ENCODE measurements at places on chromosomes 3 and 15.
A peak's percentile ranks its signal among the peaks of the same experiment; 100 is the strongest.

- no peak for DNase-seq
These were observed 59.5 kb downstream of the LRRC28 start for GRCh38 chr15:99310745-99311144.

DNA sequence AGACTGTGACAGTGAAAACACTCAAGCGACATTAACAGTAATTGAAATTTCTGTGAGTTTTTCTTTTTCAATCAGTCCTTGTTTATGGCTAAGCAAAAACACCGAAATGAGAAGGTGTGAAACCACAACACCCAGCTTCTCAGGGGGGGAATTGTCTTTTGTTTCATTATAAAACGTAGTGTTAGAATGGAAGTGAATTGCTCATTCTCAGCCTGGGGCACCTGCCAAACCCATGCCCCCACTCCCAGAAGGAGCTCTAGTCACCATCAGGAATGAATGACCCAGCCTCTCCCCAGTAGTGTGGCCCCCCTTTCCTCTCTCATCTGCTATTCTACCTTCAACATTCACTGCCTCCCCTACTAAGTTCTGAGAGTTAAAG, 185.8 kb upstream of the CFAP20DC start:
- DNase-seq, result peak; percentile 33

DNA sequence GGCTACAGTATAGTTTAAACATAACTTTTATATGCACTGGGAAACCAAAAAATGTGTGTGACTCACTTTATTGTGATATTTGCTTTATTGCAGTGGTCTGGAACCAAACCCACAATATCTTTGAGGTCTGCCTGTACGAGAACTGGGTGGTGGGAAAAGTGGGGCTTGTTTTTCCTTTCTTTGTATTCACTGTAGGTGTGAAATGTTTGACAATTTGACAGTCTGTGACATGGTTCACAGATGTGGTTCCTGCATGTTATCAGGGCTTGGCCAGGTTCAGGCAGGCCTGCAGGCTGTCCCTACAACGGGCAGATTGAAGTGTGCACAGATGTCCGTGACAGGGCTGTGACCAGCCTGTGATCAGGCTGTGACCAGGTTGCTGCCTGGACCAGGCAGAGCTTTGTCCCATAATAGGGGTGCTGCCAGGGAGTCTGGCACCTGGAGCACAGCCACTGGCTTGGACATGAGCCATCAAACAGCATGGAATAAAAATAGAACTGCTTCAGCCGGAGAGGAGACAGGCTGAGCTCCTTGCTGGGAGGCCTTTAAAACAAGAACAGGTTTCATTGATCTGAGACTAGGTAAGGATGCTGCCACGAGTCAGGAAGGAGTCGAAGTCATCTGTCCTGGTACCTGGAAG, 61.0 kb downstream of the KLF13 start:
- DNase-seq, result peak; percentile 38

- DNase-seq, result no peak
These were observed 81.7 kb upstream of the TJP1 start for GRCh38 chr15:29903785-29904464.

GRCh38 chr3:187016639-187017345, 86.5 kb downstream of the ST6GAL1 start:
- DNase-seq, result no peak

- no peak for DNase-seq
These were observed 67.6 kb downstream of the SSUH2 start for GRCh38 chr3:8576841-8577571.

DNA sequence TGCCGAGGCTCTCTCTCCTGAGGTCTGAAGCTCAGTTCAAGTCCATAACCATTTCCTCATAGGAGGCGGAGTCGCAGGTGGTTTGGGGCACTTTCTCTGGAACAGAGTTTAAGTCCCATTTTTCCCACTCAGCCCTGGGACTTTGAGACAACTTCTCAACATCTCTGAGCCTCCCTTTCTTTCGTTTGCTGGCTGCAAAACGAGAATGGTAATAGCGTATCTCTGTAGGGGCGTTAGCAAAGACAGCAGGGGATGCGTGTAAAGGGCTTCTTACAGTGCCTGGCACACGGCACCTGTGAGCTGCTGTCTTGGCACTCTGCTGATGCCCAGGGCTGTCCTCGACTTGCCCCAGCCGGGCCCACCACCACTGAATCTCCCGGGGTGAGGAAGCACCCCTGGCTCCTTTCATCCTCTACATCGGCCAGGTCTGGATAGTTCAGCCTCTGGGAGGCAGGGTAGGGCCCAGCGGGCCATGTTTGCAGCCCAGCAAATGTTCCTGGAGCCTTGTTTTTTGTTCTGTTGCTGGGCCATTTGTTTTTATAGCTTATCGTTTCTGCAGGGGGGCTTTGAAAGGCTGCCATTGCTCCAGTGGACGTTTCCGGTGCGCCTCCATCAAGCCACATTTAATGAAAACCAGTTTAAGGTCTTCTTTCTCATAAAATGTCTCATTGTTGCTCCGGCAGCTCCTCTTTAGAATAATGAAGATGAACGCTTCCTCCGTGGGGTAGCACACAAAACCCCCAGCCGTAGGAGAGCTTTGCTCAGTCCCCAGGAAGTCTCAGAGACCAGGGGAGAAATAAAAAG, 60.0 kb upstream of the WNT5A start:
- DNase-seq, result no peak

DNA sequence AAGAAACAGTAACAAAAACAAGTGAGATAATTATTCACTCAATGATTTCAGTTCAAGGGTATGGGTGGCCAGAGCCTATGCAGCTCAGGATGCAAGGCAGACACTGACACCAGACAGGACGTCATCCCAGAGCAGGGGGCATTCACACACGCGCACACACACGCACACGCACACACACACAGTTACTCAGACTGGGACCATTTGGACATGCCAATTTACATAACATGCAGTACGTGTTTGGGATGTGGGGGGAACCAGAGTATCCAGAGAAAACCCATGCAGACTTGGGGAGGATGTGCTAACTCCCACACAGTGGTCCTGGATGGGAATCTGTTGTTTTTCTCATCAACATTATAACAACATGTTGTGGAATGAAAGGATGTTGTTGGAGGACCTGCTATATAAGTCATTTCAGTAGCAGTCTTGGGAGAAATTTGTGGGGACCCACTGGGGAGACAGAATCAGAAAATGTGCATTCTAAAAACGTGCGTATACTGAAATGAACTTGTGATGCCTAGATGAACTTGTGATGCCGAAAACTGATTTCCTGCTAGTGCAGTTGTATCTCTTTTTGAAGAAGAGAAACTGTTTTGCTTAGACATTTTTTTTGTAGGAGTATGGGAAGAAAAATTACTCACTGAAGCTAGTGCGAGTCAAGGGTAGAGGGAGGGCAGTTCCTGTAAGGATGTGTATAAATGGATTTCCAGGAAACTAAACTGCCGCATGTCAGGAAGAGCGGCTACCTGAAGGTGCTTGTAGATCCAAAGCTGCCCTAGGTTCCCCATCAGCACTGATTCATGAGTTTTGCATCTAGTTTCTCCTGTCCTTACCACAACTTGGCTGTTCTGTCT, 25.2 kb downstream of the CD200 start:
- DNase-seq, result peak; percentile 15

- no peak for DNase-seq
These were observed 113.6 kb downstream of the CACNA2D3 start for GRCh38 chr3:54235998-54236397.

GRCh38 chr3:132210476-132211346, 106.5 kb upstream of the ACP3 start:
- peak; percentile 10 for DNase-seq

- DNase-seq, result no peak
These were observed 29.4 kb upstream of the EIF4A2 start for GRCh38 chr3:186754006-186754405.

Data from stimulated activated CD4-positive, alpha-beta T cell treated with anti-CD3 and anti-CD28 coated beads, Interleukin-4, amount 100 ng/mL, for 24 hours (primary cell).